LHCN-M2 (cell line): ENCODE measurements at places on chromosomes 4 and X. TPM values are rescaled to one million over a fixed set of nuclear protein-coding genes. Genes with fewer than 3 reads are reported as not detected.

GRCh38 chrX:36978886-36979285 lies 29.3 kb upstream of the FAM47C start:
- peak; percentile 77 for DNase-seq

- no peak for DNase-seq
Observed at GRCh38 chr4:87030755-87031441, 96.1 kb downstream of the AFF1 start.

GRCh38 chr4:102311912-102312311 lies 33.4 kb downstream of the SLC39A8 start:
- DNase-seq: no peak

Gene CSAG3
- not detected in 2 replicates for total RNA-seq

Gene DACH2
- total RNA-seq: not detected in 2 replicates

- no peak for DNase-seq
Observed at GRCh38 chr4:150337734-150338133, 244.2 kb upstream of the MAB21L2 start.

GRCh38 chrX:53441531-53442321 lies 7.6 kb upstream of the HSD17B10 start:
- peak; percentile 59 for DNase-seq
